ENCODE measurements at places on chromosomes 1 and 21. TPM values are rescaled to one million over a fixed set of nuclear protein-coding genes. Genes with fewer than 3 reads are reported as not detected.

LIPI gene
- not detected for total RNA-seq

SLAMF7 gene
- total RNA-seq: 0.69 TPM

UBE2U gene
- not detected for total RNA-seq

GRCh38 chr1:24803220-24803619, 58.0 kb downstream of the CLIC4 start:
- no peak for DNase-seq

DNA sequence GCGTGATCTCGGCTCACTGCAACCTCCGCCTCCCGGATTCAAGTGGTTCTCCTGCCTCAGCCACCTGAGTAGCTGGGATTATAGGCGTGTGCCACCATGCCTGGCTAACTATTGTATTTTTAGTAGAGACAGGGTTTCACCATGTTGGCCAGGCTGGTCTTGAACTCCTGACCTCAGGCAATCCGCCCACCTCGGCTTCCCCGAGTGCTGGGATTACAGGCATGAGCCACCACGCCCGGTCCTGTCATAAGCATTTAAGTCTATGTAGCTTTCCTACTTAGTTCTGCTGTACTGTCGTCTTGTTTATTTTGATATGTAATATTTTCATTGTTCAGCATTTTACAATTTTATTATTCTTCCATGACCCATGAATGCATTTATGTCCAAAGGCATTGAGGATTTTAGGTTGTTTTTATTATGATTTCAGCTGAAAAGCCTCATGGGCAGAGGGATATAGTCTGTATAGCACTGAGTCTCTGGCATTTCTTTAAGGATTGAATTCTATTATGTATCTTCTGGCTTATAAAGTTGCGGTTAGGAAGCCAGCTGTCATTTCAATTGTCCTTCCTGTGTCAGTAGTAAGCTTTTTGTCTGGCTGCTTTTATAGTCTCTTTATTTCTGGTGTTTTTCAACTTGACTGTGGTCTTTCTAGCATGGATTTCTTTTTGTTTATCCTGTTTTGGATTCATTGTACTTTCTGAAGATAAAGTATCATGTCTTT, 9.2 kb downstream of the AGPAT3 start:
- no peak for DNase-seq

GRCh38 chr1:205834751-205835150, 15.2 kb downstream of the PM20D1 start:
- no peak for DNase-seq

- no peak for DNase-seq
Measured at GRCh38 chr1:118021668-118022067, 92.1 kb downstream of the WDR3 start.

DNA sequence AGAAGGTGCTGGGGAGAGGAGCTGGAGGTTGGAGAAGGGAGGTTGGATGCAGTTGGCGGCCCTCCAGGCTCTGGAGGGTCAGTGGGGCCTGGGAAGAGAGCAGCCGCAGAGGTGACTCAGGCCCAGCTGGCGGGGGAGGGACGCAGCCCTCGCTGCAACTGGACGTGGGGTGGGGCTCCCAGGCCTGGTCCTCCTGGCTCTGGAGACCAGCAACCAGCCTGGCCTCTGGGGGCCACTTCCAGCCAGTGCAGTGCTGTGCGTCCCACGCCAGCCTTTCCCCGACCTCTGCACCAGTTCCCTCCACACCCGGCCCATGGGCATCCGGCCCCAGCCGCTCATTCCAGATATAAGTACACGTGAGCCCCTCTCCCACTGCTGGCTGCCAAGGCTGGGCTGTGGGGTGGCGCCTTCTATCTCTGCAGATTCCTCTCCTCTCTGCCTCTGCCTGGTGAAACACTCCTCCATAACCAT, 38.0 kb upstream of the COL18A1 start:
- DNase-seq: no peak

DNA sequence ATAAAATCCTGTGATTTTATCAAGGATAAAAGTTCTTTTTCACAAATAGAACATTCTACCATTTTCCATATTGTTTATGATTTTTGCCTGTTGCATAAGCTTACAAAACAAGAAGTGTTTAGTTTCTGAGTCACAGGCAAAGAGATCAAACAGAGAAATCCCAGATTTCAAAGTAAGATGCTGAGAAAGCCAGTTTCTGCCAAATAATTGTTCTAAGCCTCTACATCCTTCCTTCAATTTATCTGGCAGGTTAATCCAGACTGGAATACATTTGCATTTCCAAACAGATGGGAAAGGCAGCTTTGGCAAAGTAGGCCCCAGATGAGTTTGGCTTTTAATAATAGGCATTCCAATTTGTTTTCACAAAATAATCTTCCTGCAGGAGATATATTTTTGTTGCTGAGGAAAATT, 2.5 kb downstream of the SLC1A7 start:
- DNase-seq: no peak

GRCh38 chr1:94715321-94715720, 104.8 kb upstream of the SLC44A3 start:
- no peak for DNase-seq

GRCh38 chr1:59738591-59739015, 76.1 kb upstream of the HOOK1 start:
- DNase-seq: no peak

DNA sequence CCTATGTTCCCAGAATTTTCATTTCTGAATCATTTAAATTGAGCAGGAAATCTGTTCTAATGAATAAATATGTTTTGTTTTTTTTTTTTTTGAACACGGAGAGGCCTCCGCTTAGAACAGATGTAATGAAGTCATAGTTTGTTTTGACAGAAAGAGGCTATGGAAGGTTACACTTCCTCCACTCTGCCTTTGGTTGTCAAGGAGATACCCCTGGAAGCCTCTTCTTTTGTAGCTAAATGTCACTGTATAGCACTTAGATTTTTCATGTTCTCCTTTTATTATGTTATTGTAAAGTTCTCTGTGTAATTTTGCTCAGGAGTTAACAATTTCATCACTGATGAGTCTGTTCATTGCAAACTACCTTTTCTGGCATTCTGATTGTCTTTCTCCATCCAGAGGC, 22.7 kb upstream of the GNG12 start:
- no peak for DNase-seq
